ENCODE measurements at places on chromosomes 7 and 10.

DNA sequence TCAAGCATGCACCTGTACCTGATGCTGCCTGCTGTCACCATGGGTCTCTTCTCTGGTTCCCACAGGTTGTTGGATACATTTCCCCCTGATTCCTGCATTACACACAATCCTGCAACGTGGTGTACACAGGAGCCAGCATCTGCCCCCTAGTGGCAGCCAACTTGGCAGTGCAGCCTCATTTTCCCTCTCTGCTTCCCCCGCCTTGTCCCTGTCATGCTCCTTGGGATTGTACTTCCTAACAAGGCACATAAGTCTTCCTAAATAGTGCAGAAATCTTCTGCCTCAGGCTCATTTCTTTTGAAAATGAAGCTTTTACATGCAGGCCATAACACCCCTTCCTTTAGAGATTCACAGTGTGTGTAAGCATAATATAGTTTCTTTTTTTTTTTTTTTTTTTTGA lies 387.5 kb downstream of the CCSER2 start:
- no peak for DNase-seq

DNA sequence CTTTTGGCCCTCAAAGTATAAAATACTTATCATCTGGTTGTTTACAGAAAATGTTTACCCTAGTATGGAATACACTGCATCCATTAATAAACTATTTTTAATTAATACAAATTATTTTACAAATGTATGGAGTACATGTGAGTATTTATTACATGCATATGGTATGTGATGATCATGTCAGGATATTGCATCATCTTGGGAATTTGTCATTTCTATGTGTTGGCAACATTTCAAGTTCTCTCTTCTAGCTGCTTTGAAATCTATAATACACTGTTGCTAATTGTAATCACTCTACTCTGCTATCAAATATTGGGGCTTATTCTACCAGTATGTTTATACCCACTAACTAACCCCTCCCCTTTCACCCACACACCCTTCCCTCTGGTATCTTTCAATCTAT lies 103.9 kb upstream of the THSD7A start:
- no peak for DNase-seq

GRCh38 chr10:11832042-11832441 lies 8.9 kb downstream of the PROSER2 start:
- DNase-seq, result no peak

DNA sequence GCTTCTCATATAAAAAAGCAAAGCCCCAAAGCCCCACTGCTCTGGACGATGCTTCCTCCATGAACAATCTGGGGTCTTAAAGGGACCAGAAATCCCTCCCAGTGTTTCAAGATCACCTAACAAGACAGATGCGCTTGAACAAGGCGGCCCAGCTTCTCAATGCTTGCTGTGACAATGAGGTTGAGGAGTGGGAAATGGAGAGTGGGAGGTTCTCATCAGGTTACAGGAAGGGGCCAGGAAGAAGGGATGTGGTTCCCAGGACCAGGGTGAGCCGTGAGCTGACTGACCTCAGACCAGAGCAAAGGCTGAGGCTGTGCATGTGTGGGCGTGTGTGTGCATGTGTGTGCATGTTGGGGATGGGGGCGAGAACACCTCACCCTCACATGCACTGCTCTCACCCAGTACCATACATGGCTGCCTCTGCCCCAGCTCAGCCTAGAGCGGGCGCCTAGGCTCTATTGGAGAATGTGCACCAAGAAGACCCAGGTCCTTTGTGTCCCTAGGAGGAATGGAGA lies 220.8 kb upstream of the GPR26 start:
- no peak for DNase-seq

DNA sequence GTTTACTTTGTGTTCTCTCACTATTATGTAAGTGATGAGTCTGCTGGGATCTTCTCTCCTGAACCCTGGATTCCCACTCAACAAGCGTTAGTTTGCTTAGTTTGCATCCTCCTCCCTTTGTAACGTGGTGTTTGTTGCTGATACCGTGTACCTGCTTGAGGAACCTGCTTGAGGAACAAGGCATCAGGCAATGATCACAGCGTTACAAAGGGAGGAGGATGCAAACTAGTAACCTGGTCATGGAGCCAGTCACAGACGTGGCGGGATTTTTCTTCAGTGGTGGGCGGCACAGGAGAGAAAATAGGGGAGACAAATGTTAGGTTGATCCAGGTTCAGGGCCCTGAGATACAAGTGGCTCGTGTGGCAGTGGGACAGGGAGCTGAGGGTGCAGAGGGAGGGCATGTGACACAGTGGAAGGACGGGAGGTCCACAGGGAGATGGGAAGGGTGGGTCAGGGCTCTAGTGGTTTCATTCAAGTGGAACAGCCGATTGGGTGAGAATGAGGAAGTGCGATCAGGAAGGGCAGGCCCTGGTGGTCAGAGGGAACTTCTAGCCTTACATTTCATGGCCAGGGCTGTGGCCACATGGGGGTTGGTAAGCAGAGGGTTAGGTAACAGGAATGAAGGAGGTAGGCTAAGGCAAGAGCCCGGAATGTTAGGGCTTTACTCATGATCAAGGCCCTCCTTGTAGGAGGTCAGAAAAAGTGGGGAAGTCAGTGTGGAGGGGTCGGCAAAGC lies 38.0 kb downstream of the SNX10 start:
- DNase-seq, result no peak

DNA sequence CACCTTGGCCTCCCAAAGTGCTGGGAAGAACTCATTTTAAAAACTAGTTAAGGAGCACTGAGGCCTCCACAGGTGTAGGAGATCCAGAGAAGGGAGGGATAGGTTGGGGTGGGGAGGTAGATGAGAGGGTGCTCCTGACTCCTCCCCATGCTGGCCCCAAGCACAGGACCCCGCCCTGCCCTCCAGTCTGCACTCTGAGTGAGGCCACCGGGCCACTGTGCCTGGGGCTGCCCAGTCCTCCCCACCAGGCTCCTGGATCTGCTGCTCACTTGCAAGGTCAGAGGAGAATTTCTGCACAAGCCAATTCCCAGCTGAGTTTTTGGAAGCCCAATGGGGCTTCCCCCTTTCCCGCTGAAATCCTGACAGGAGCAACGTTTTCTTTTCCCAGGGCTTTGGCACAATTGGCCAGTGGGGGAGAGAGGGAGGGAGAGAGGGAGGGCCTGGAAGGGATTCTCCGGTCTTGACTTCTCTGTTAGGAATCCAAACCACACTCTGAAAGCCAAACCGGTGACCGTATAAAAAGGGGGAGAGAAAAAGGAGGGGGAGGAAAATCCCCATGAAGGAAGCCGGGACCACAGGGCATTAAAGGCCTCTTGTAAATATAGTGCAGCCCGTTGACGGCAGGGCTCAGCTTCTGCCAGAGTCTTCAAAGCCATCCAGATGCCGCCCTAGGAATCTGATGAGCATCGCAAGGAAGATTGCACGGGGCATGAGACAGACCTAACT lies 116.2 kb downstream of the SH3PXD2A start:
- no peak for DNase-seq

DNA sequence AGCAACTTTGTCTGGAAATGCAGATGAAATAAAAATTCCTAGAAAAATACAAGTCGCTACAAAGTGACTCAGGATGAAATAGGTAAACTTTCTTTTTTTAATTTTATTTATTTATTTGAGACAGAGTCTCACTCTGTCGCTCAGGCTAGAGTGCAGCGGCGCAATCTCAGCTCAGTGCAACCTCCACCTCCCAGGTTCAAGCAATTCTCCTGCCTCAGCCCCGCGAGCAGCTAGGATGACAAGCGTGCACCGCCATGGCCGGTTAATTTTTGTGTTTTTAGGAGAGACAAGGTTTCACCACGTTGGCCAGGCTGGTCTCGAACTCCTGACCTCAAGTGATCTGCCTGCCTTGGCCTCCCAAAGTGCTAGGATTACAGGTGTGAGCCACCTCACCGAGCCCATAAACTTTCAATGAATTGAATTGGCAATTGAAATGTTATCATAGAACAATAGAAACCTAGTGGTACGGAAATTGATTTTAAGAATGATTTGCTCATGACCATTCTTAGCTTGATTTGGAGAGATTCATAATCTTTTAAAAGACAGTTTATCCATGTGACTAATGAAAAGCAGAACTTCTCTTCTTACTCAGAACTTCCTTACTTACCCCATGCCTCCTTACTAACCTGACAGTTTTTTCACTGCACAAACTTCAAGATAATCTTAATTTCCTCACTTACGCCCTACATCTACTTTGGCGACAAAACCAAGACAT lies 161.7 kb downstream of the FAM107B start:
- DNase-seq, result no peak

GRCh38 chr10:7028809-7029166 lies 382.0 kb downstream of the SFMBT2 start:
- no peak for DNase-seq

GRCh38 chr7:40965774-40966173 lies 737.1 kb downstream of the INHBA start:
- no peak for DNase-seq

- no peak for DNase-seq
Observed at GRCh38 chr7:36408589-36408988, 18.9 kb downstream of the ANLN start.

DNA sequence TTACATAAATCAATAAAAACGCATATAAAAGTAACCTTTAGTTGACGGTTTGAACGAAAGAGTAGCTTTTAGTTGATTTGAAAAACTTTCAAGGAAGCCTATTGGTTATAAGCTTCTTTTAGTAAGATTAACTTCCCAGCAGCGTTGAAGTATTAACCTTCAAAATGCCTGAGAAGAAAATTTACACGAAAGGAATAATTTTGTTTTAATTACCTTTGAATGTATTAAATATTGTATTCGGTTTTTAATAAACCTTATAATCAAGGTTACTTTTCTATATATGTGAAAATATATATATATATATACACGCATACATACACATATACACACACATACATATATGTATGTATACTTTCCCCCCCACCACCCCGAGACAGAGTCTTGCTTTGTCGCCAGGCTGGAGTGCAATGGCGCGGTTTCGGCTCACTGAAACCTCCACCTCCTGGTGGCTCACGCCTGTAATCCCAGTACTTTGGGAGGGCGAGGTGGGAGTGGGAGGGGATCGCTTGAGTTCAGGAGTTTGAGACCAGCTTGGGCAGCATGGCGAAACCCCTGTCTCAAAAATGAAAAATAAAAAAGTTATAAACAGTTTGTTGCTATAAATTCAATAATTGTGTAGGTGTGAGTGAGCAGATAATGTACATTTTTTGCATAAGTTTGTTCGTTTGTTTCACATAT lies 57.6 kb upstream of the EZH2 start:
- peak; percentile 8 for DNase-seq

- DNase-seq, result no peak
Observed at GRCh38 chr10:85319826-85320225, 991.4 kb downstream of the CCSER2 start.

GRCh38 chr10:123908379-123908778 lies 16.8 kb upstream of the CPXM2 start:
- no peak for DNase-seq

DNA sequence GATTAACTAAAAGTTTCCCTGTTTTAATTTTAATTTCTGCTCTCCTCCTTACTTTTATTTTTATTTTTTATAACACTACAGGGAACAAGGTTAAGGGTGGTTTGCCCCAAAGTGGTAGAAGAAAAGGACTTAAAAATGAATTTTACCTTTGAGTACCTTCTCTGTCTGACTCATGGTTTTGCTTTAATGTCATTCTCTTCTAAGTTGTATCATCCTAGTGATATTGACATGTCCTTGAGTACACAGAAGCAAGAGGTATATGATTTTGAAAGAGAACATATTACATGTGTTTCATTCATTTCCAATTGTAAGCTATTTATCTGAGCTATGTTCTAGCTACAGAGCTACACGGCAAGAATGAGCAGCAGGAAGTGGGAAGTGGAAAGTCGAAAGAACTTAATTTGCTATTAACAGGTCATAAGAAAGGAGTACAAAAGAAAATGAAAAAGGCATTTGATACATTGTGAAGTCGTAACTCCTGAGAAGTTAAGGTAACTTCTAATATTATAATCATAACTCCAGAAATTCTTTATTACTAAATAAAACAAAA lies 112.5 kb downstream of the SEMA3A start:
- DNase-seq, result no peak

- no peak for DNase-seq
Observed at GRCh38 chr7:151537818-151538561, 18.3 kb upstream of the RHEB start.

DNA sequence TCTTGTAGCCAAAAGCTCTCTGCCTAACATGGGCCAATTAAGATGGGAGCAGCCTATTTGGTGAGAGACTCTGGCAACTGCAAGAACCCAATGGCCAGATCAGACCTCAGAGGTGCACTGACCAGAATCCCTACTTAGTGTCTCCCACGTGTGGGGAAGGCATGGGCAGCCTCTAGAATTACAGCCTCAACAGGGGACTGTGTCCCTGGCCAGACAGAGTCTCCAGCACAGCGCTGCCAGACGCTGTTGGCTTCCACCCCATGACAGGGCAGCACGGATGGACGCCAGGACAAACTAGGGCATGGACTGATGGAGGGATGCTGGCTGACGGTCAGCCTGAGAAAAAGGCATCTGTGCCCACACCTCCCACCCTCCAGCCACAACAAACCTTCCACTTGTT lies 729.3 kb upstream of the AUTS2 start:
- DNase-seq, result no peak

GRCh38 chr10:35462491-35462934 lies 126.2 kb downstream of the CCNY start:
- no peak for DNase-seq

- no peak for DNase-seq
Observed at GRCh38 chr10:51257511-51258248, 183.4 kb downstream of the PRKG1 start.

DNA sequence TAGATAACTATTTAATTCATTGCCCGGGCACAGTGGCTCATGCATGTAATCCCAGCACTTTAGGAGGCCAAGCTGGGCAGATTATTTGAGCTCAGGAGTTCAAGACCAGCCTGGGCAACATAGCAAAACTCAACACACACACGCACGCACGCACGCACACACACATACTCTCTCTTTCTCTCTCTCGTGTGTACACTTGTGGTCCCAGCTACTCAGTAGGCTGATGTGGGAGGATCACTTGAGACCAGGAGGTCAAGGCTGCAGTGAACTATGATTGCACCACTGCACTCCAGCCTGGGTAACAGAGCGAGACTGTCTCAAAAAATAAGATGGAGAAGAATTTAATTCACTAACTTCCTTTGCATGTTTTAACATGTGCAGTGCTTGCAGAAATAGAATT lies 38.1 kb downstream of the PTPN12 start:
- no peak for DNase-seq

DNA sequence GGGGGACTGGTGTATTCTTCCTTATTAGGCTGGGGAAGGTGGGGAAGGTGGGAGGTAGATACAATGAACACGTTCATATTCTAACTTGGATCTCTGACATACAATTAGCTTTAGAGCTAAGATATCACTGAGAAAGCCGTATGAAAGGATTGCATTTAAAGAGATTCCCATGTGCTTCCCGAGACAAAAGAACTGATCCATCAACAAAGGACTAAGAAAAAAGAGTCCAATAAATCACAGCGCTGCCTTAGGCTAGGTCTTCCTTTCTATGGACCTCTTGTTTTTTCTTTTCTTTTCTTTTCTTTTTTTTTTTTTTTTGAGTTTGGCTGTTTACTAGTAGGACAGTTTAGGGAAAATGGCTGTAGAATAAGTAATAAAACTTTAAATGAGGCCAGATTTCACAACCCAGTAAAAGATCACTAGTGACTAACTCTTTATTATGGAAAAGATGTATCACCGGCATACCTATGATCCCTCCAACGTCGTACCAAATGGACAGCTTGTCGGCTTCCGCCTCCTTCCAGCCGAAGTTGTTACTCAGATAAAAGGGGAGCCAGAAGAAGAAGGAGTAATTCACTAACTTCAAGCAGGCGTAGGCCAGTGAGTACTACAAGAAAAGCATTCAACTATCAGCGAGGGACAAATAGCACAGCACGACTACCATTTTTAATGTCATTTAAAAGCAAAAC lies 50.0 kb downstream of the SLC37A3 start:
- no peak for DNase-seq

Measured in NCI-H187 treated with DMSO at 0.1 percent for 48 hours (cell line).